Fibroblast of skin of right biceps (primary cell): ENCODE measurements at places on chromosomes 16 and 17.

GRCh38 chr17:630801-631200 lies 83.8 kb downstream of the VPS53 start:
- DNase-seq: no peak

DNA sequence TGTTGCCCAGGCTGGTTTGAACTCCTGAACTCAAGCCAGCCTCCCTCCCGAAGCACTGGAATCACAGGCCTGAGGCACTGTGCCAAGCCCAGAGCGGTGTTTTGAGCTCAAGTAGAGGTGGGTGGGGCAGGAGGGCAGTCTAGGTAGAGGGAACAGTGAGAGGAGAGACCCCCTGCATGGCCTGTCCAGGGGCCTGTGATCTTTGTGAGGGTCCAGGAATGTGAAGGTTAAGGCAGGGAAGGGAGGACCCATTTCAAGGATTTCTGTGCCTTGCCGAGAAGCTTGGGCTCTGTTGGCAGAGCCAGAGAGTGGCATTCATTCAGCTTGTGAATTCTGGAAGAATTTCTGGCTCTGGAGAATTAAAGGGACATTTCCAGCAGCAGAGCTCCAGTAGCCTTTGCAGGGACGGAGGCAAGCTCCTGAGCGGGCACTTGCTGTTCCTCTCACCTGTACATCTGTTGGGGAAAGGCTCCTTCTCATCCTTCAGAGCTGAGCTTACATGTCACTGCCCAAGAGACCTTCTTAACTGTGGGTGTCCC lies 2.7 kb downstream of the WWOX start:
- DNase-seq: no peak

- DNase-seq: peak; percentile 42
These were observed 13.3 kb upstream of the SDK2 start for GRCh38 chr17:73657473-73658116.

DNA sequence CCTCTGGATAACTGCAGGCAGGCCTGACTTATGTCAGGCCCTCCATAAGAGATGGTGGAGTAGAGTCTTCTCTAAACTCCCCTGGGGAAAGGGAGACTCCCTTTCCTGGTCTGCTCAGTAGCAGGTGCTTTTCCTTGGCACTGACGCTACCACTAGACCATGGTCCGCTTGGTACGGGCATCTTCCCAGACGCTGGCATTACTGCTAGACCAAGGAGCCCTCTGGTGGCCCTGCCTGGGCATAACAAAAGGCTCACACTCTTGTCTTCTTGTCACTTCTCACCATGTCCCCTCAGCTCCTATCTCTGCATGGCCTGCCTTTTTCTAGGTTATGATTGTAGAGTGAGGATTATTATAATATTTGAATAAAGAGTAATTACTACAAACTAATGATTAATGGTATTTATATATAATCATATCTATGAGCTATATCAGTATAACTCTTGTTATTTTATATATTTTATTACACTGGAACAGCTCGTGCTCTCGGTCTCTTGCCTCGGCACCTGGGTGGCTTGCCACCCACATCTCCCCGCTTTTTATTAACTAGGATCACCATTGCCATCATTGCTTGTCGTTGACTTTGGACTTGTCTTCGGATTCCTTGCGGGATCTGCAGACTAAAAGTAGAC lies 59.8 kb upstream of the ARL4D start:
- DNase-seq: peak; percentile 48

- no peak for DNase-seq
These were observed 18.0 kb upstream of the ASGR2 start for GRCh38 chr17:7132511-7133094.

- DNase-seq: no peak
These were observed 143.7 kb downstream of the ENGASE start for GRCh38 chr17:79218175-79218824.
